T-cell (primary cell): ENCODE measurements at places on chromosomes 6 and 20. TPM values are rescaled to one million over a fixed set of nuclear protein-coding genes. Genes with fewer than 3 reads are reported as not detected.
A peak's percentile ranks its signal among the peaks of the same experiment; 100 is the strongest.

TFEB gene
- total RNA-seq = 21.1 TPM

HRH3 gene
- total RNA-seq = not detected

DIDO1 gene
- 70.5 TPM for total RNA-seq

TMC2 gene
- total RNA-seq = not detected

CLVS2 gene
- total RNA-seq = not detected

HLA-DOA gene
- total RNA-seq = 9.3 TPM

RPP40 gene
- 5.3 TPM for total RNA-seq

DNA sequence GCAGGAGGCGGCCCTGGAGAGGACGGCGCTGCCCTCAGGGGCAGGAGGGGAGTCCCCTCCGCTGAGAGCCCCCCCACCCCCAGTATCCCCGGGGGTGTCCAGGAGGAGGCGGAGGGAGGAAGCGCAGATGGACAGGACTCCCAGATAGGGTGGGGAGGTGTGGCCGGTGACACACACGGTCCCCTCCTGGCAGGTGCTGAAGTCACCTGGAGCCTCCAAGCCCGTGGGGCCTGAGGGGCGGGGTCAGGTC lies 1.4 kb downstream of the STMN3 start:
- H3K27ac ChIP-seq = peak overlapping the region; percentile 28
- H3K4me1 ChIP-seq = peaks cover 13% of the 10 kb centered on the region
- peak overlapping the region; percentile 49 for H3K4me3 ChIP-seq
- DNase-seq = peak; percentile 28

- no peaks in the 10 kb centered on the region for H3K36me3 ChIP-seq
- no peak overlapping the region for H3K4me3 ChIP-seq
- no peaks in the 10 kb centered on the region for H3K4me1 ChIP-seq
- no peaks in the 10 kb centered on the region for H3K27me3 ChIP-seq
- H3K27ac ChIP-seq = no peak overlapping the region
Observed at GRCh38 chr6:84897988-84898594, 133.7 kb upstream of the TBX18 start.

- H3K36me3 ChIP-seq = no peaks in the 10 kb centered on the region
- DNase-seq = no peak
- peaks cover 23% of the 10 kb centered on the region for H3K27me3 ChIP-seq
- peaks cover 2% of the 10 kb centered on the region for H3K4me1 ChIP-seq
Observed at GRCh38 chr6:166207284-166207561, 39.6 kb upstream of the TBXT start.

DNA sequence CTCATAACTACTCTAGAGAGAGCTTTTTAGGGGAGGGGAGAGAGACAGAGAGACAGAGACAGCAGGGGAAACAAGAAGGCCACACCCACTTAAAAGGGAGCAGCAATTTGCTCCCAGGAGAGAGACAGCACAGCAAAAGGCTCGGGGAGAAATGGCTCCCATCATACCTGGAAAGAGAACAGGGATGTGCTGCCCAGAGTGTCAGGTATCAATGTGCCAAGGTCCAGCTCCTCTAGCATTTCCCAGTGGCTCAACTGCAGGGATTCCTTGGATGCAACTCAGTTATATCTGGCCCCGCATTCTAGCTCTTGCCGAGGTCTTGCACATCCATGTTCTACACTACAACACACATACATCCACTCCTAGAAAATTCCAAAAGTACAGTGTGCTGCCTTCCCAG lies 304.0 kb upstream of the CDYL start:
- DNase-seq = no peak
- H3K36me3 ChIP-seq = no peaks in the 10 kb centered on the region
- H3K4me1 ChIP-seq = no peaks in the 10 kb centered on the region
- H3K27ac ChIP-seq = no peak overlapping the region
- H3K4me3 ChIP-seq = no peak overlapping the region

DNA sequence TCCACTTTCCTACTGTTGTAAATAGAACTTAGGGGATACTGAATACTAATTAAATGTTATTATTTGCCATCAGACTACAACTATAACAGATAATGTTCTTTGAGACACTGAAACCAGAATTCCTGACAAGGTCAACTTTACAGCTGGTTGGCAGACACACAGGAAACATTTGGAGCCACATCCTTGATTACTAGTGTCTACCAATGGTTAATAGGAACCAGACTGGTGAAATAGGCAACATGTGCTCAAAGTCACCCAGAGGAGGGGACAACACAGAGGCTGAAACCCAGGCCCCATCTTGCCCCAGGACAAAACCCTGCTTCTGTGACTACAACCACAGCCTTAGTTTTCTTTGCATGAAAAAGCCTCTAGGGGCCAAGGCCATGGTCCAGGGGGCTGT lies 47.8 kb upstream of the NT5E start:
- H3K27ac ChIP-seq = no peak overlapping the region
- no peak for DNase-seq
- H3K4me1 ChIP-seq = peaks cover 13% of the 10 kb centered on the region
- no peak overlapping the region for H3K4me3 ChIP-seq

- H3K4me1 ChIP-seq = peaks cover 25% of the 10 kb centered on the region
- H3K36me3 ChIP-seq = no peaks in the 10 kb centered on the region
Observed at GRCh38 chr6:475314-475713, 83.8 kb downstream of the IRF4 start.

DNA sequence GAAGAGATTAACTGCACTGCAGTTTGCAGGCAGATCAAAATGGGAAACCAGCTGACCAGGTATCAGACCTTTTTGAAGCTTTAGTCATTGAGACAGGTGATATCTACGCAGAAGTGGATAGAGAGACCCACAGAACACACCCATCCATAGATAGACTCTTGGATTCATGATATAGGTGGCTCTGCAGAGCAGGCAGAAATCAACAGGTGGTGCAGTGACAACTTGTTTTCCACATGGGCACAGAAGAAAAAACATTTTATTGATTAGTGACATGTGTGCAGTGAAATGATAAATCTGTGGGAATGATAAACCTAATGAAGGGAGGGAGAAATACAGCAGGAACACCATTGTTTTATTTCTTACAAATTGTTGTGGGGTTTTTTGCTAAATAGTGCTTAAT lies 45.2 kb downstream of the NUDT3 start:
- DNase-seq = no peak
- H3K4me3 ChIP-seq = no peak overlapping the region
- no peaks in the 10 kb centered on the region for H3K36me3 ChIP-seq
- H3K4me1 ChIP-seq = no peaks in the 10 kb centered on the region
- H3K27ac ChIP-seq = no peak overlapping the region
- H3K27me3 ChIP-seq = no peaks in the 10 kb centered on the region

DNA sequence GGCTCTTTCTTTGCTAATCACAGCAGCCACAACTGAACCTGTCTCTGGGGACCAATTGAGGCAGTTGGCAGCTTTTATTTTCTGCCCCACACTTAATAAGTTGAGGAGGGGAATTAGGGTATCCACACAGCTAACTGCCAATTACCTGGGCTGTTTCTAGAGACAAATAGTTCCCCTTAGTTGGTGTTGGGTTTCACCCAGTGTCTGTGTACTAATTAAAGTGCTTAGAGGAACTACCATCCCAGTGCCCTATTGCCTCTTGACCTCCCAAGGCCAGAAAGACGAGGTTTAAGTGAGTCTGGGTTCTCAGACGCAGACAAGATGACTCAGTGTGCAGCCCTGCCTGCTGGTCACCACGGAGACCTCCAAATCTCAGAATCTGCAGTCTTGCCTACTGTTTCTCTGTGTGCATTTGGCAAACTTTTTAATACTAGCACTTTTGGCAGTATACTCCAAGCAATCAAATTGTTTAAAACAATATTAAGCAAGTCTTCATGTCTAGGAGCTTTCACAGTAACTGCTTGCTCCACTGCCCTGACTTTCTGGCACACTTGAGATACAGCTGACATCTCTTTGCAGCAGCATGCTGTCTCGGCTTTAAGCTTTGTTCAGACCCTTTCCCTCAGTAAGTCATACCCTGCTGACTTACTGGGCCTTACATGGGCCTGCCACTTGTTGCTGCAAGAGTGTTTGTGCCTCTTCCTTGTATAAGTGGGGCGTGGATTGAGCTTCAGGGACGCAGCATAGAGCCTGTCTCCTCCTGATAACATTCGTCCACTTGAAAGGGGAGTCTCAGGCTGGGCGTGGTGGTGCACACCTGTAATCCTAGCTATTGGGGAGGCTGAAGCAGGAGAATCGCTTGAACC lies 31.9 kb downstream of the STK35 start:
- no peaks in the 10 kb centered on the region for H3K4me1 ChIP-seq
- no peaks in the 10 kb centered on the region for H3K27me3 ChIP-seq
- no peak overlapping the region for H3K27ac ChIP-seq
- no peak for DNase-seq

DNA sequence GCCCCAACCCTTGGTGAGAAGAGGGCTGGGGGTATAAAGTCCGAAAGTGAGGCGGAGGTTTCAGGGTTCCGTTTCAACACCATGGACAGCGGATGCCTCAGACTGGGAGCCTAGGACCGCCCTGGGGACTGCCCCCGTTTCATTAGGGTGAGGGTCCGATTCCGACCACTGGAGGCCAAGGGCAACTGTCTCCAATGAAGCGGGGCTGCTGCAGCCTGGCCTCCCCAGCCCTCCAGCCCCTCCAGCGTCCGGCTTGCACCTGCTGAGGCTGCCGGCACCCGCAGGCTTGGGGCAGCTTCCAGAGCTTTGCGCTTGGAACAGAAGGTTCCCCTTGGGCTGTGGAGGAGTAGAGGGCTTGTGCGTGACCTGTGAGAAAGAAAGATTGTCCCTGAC lies 39.9 kb downstream of the YTHDF1 start:
- no peaks in the 10 kb centered on the region for H3K36me3 ChIP-seq
- DNase-seq = no peak
- no peak overlapping the region for H3K27ac ChIP-seq
- peaks cover 2% of the 10 kb centered on the region for H3K27me3 ChIP-seq
- H3K4me3 ChIP-seq = no peak overlapping the region

DNA sequence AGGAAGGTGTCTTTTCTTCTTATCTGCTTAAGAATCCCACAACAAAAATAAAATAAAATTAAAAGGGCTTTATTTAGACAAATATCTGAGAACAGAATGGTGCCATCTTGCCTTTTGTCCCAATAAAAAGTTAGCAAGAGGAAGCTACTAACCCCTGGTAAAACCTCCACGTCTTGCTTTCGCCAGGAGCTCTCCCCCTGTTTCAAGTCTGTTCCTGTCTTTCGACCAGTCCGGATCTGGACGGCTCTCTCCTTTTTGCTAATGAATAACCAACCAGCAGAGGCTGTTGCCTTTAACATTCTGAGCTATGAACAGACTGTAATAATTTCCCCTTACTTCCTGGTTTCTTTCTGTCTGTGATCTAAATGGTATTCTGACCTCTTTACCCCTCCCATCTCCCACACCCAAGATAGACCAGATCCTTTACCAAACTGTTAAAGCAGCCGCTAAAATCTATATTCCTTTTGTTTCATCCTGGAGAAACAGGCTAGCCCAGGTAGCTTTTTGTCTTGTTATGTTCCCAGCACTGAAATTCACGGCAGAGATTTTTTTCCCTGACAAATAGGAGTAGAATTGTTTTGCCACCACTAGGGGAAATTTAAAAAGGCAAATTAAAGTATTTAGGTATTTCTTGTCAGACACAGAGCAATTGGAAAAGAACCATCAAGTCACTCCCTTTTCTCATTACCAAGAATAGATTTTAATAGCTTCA lies at the start of gene FRK:
FRK (minus strand) TSS at position 320 of the 712 bp plus-strand sequence. CDS start 580 bp downstream, outside the sequence.
- DNase-seq = no peak
- no peaks in the 10 kb centered on the region for H3K36me3 ChIP-seq
- peaks cover 9% of the 10 kb centered on the region for H3K27me3 ChIP-seq
- H3K4me1 ChIP-seq = no peaks in the 10 kb centered on the region
- no peak within 1 kb of the TSS for H3K4me3 ChIP-seq

DNA sequence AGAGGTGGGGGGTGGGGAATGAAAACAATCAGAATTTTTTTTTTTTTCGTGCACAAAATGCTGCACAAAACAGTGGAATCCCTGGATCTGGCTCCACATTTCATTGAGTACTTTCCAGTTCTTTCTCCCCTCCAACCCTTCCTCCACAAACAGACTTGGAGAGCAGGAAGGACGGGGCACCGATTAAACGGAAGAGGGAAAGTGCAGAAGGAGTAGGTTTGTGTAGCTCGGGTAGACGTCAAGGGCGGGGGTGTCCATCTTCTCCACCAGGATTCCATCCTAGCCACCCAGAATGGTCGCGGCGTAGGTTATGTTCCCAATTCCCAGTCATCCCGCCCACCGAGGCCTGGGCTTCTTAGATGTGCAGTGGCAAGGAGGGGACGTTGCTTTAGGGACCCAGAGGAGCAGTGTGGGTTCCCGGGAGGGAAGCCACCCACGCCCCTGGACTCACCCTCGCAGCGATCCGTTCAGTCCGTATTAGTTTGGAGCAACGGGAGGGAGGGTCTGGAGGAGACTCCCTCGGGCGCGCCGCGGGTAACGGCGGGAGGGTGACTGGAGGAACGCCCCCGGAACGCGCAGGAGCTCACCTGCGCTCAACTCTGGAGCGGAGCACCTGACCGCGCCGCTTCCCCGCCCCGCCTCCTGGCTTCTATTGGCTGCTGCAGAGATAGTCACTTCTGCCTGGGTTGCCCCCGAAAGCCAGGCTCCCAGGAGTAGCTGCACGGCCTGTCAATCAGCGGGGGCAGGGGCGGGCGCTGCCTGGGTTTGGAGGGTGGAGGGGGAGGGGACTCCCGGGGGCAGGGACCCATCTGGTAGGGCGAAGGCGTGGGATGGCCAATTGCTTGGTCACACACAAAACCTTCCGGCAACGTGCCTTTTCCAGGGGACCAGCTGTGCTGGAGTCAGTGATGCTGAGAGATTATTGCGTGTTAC lies at the start of gene ENPP5:
ENPP5 (minus strand) TSS at position 624 of the 933 bp plus-strand sequence. CDS start 2,718 bp downstream, outside the sequence.
- H3K27ac ChIP-seq = peak within 1 kb of the TSS; percentile 28
- H3K36me3 ChIP-seq = no peaks in the 10 kb centered on the region
- DNase-seq = peak; percentile 67
- no peaks in the 10 kb centered on the region for H3K27me3 ChIP-seq
- peaks cover 18% of the 10 kb centered on the region for H3K4me1 ChIP-seq

DNA sequence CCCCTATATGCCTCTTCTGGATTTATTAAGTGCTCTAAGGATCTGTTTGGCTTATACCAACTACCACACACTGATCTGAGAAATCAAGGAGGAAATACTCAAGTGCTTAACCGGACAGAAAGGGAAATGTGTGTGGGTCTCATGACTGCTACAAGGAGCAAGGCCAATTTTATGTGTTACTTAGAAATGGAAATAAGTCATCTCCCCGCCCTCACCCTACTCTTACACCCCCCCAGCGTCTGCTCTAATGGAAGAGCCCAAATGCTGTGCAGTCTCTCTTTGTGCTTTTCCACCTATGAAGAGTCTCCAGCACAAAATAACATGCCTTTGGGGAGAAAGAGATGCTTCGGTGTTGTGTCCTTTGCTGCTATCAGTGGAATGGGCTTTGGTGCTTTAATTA lies 428.8 kb upstream of the ARID1B start:
- no peak overlapping the region for H3K27ac ChIP-seq
- H3K36me3 ChIP-seq = no peaks in the 10 kb centered on the region
- no peak overlapping the region for H3K4me3 ChIP-seq
- no peaks in the 10 kb centered on the region for H3K27me3 ChIP-seq
- H3K4me1 ChIP-seq = no peaks in the 10 kb centered on the region

GRCh38 chr20:10711903-10712451 lies 38.2 kb upstream of the JAG1 start:
- H3K36me3 ChIP-seq = no peaks in the 10 kb centered on the region
- no peak overlapping the region for H3K27ac ChIP-seq
- H3K4me3 ChIP-seq = no peak overlapping the region
- no peak for DNase-seq
- H3K27me3 ChIP-seq = no peaks in the 10 kb centered on the region
- no peaks in the 10 kb centered on the region for H3K4me1 ChIP-seq

GRCh38 chr20:58875541-58876134 lies 23.1 kb downstream of the GNAS start:
- H3K4me3 ChIP-seq = no peak overlapping the region
- no peak overlapping the region for H3K27ac ChIP-seq
- H3K36me3 ChIP-seq = no peaks in the 10 kb centered on the region
- DNase-seq = no peak
- no peaks in the 10 kb centered on the region for H3K27me3 ChIP-seq

- no peaks in the 10 kb centered on the region for H3K36me3 ChIP-seq
- no peak overlapping the region for H3K27ac ChIP-seq
- no peak overlapping the region for H3K4me3 ChIP-seq
Observed at GRCh38 chr6:86537292-86537861, 400.0 kb upstream of the HTR1E start.
